ENCODE measurements at places on chromosomes 4 and X.

DNA sequence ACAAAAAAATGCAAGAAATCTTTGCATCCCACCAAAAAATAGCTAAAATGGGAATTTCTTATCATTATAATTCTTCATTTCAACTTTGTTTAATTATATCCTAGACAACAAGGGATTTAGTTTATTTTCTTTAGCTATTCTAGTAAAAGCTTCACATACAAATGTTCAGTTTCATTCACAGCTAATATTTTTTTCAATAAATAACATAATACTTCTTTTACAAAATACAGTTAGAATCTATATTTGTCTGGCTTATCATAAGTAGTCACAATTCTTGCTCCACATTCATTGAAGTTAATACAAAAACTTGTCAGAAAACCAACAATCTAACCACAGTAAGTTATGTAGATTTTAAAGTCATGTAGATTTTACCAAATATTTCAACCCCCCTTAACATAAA, 414.4 kb downstream of the FAT4 start:
- DNase-seq, result no peak

DNA sequence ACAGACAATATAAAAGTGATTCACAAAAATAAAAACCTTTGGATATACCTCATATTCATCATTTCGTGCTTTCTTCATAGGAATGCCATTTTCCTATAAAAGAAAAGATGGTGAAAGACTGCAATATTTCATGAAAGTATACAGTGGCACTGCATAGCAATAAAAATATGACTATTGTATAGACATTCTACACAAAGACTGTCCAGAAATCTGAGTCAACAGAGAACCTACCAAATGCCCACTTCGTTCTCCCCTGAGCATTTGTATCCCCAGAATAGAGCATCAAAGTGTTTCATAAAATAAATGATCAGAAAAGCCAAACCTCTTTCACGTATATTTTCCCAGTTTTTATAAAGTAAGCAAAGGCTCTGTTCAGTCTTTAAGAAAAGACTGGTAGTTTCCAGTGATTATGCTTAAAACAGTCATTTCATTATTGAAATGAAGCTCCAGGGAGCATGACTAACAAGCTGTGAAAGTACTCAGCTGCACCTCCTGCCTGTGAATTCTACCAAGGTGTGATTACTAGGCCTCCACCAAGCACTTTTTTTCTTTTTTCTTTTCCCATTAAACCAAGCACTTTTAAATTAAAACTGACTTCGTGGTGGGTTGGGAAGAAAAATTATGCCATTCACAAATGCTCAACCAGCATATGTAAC, 20.2 kb downstream of the PPA2 start:
- DNase-seq, result no peak

DNA sequence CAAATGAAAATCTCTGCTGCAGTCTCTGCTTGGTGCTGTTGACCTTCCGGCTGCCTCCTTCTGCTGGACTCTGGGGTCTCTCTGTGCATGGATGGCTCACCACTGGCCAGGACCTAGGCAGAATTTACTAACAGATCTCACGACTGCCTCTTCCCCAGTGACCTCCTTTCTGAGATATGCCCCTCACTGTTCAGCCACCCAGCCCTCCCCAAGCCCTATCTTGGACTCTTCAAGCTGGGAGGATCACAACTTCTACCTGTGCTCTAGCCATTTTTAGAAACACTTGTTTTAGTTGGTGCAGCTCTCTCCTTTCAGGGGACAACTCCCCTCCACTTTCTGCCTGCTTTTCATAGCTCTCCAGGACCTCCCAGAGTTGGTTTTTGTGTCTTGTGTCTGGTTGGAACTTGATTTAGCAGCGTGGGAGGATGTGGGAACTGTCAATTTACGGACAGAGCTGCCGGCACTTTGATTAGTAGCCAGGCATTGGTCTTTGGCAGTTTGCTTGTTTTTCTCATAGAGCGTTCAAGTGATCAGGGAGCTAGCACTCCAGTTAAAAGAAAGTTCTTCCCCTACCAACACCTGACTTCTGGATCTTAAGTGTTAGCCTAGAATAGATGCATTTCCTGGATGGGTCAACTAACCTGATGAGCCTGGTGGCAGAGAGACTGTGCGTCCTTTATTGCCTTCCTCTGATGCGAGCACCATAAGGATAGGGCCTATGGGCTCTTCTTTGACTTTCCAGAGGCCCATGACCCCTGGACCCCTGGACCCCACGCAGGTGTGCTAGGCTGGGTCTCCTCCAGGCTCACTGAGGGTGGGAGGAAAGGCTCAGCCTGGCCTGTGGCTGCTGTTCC, 6.5 kb downstream of the RGS12 start:
- no peak for DNase-seq

DNA sequence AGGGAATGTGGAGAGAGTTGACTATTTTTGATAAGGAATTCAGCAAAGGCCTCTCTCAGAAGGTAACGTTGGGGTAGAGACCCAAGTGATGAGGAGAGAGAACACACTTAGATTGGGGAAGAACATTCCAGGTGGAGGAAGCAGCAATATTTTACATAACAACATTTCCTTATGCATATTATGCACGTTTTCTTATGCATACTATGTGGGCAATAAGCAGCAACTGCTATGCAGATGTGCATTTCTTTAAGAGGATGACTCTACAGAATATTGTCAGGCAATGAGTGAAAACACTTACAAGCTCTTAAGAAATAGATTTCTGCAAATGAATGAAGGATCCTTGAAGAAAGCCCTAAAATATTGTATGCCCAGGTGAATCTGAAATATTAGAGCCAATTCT, 91.1 kb downstream of the TMEM47 start:
- no peak for DNase-seq

DNA sequence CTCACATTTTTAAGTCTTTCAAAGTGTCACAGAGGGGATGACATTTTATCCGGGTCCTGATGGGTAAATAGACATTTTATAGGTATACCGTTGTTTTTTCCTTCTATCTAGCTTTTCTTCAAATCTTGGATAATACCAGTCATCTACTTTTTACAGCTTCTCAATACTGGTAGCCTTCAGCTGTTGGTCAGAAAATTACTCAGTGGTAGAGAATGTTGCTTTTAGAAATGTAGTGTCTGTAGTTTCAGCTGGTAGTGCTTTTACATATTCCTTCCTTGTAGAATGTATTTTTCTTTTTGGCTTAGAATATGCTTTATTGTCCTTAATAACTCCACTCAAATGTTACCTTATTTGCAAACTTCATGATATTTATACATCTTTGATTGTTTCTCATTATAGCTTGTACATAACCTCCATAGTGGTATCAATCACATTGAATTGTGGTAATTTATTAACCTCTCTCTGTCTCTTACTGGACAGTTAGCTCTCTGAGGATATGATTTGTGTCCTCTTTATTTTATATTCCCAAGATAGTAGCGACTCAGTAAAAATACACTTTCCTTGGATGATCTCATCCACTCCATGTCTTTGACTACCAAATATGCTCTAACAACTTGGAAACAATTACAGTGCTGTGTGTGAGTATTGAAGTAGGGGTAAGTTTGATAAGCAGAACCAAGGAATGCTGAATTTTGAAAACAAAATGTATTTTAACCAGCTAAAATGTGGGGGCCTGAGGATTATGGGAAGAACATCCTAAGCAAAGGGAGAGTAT, 53.8 kb downstream of the RAP1GDS1 start:
- DNase-seq, result no peak

- no peak for DNase-seq
These were observed 129.0 kb downstream of the TMEM47 start for GRCh38 chrX:34528081-34528480.

- DNase-seq, result peak; percentile 55
These were observed 1.7 kb upstream of the CNOT6L start for GRCh38 chr4:77820649-77821561.

DNA sequence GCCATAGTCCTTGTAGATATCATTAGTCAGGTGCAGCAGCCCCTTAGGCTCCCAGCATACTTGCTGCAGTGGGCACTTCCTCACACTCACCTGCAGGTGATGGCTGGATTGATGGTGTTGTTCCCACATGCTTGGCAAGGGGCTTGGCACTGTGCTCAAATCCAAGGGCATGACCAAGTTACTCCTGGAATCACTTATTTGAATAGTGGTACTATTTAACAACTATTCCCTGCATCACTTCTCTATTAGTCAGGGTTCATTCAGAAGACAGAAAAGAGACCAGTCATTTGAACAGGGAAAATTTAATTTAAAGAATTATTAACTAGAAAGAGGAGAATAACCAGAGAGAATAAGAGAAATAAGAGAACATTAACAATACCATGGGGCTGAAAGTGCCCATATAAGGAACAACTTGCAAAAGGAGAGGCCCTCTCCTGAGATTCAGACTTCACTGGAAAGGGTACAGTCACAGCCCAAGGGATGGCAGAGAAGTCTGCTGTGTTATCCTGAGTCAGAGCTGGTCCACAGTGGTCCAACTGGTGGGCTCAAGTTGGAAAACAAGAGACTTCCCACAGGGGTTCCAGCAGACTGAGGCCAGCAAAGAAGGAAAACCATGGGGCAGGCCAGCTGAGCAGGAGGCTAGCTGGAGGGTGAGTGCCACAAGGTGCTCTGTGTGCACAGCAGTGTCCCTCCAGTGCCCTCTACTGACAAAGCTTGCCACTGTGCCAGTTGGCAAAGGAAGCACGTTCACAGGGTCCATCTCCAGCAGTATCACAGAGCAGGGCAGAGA, 9.8 kb downstream of the SPP1 start:
- DNase-seq, result peak; percentile 64

GRCh38 chr4:109111031-109111430, 191.4 kb downstream of the COL25A1 start:
- DNase-seq, result no peak

GRCh38 chr4:96753216-96753615, 913.3 kb downstream of the PDHA2 start:
- no peak for DNase-seq

GRCh38 chrX:100635040-100635439, 1.6 kb downstream of the TSPAN6 start:
- DNase-seq, result no peak

- no peak for DNase-seq
These were observed 195.7 kb downstream of the ARHGAP10 start for GRCh38 chr4:147927377-147928137.

GRCh38 chr4:65791812-65792308, 121.6 kb upstream of the EPHA5 start:
- no peak for DNase-seq

- no peak for DNase-seq
These were observed 14.2 kb downstream of the C4orf33 start for GRCh38 chr4:129109965-129110824.

DNA sequence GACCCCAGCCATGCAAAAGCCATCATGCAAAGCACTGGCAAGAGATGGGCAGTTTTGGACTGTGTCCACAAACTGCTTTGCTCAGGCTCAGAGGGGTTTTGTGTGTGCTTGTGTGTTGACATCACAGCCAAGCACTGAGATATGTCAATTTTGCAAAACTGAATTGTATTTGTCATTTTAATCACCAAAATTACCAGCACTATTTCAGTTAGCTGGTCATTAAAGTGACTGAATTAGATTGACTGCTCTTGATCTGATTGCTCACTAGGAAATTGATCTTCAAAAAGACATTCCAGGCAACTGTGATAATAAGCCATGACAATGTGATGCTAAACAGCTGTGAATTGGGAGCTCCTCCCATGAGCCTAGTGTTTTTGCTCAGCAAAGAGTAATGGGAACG, 337.3 kb upstream of the GNPDA2 start:
- DNase-seq, result no peak

GRCh38 chr4:171430495-171430894, 382.7 kb upstream of the GALNTL6 start:
- DNase-seq, result no peak

DNA sequence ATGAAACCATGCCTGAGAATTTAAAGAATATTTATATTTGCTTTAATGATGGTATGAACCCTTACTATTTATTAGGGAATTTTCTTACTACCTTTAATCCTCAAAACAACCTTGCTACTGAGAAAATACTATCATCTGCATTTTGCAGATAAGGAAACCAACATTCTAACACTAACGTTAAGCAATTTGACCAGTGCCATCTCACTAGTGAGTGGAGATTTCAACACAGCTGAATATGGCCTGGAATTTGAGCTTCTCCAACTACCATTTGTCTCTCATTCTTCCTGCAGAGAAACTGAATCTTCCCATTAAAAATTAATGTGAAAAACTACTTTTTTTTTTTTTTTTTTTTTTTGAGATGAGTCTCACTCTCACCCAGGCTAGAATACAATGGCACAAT, 380.9 kb upstream of the SMIM31 start:
- DNase-seq, result no peak

- no peak for DNase-seq
These were observed 389.1 kb upstream of the PCDH7 start for GRCh38 chr4:30330894-30331652.

- no peak for DNase-seq
These were observed 25.3 kb downstream of the SULT1B1 start for GRCh38 chr4:69735119-69735518.

- DNase-seq, result no peak
These were observed 443.0 kb downstream of the GPM6A start for GRCh38 chr4:175369087-175369486.

DNA sequence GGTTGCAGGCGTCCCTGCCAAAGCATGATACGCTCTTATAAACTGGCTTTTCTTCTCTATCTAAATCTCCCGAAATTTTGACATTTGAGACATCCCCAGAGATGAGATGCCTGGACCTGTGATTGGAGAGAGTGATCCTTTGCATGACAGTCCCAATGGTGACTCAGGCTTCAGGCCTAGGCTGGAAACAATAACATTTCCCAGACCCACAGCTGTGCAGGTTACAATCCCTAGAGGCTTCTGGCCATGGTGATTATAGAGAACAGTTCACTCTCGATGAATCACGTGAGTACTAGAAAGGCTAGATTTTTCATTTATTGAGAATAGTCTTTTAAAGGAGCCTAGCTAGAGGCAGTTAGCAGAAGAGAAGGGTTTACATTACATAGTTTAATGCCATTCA, 75.9 kb downstream of the SPATA18 start:
- DNase-seq, result no peak

- no peak for DNase-seq
These were observed 176.9 kb downstream of the PDHA2 start for GRCh38 chr4:96016634-96017299.

Measured in AML-193 (cell line).